Activated CD8-positive, alpha-beta memory T cell treated with anti-CD3 and anti-CD28 coated beads for 1 hour (primary cell): ENCODE measurements at places on chromosomes 7 and 10.

- no peak for DNase-seq
These were observed 37.8 kb downstream of the MTPN start for GRCh38 chr7:135939261-135939812.

DNA sequence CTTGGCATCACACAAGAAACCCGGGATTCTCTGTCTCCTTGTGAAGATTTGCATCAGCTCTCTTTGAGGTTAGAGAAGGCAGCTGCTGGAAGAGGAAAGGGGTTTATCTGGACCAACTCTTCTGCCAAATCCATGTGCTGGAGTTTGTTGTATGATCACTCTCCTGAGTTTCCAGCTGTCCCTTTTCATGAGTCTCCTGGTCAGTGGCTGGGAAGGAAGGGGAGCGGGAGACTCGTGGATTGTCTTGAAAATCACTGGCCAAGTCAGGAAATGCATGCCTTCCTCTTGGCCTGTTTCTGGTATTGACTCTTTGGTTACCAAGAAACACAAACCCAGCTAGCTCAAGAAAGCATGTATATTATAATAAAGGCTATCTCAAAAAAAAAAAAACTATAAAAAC lies 38.8 kb downstream of the TACR2 start:
- DNase-seq: no peak

GRCh38 chr10:90306187-90306586 lies 551.7 kb downstream of the HTR7 start:
- DNase-seq: no peak

DNA sequence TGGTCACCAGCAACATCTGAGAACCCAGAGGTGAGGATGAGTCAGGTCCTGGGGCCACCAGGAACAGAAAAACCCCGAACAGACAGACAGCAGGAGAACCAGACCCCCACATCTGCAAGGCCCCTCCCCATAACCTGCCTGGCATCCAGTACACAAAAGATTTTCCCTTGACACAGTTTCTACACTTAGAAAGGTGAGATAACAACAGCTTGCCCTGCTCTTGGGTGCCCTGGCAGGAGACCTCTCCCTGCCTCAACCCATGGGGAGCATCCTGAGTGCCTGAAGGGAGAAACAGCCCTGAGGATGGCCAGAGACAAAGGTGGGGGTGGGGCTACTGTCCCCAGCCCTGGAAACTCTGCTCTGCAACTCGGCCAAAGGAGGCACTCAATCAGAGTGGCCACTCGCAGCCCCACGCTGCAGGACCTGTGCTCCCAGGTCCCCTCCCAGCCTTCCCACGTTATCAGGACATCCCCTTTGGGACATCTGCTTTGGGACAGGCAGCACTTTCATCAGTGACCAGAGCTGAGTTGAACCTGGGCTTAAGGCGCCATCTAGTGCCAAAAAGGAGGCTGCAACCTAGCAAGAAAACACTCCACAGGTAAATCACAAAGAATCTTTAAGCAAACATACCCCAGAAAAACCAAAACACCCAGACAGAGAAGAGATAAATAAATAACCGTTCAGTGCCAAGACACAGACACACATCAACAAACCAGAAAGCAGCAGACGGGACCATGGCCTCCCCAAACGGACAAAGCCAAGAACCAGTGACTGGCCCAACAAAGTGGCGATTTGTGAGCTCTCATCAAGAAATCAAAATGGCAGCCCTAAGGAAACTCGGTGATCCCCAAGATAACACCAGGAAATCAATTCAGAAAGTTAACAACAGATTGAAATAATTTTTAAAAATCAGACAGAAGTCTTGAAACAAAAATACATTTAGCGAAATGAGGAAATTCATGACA lies 233.7 kb downstream of the PTPRN2 start:
- DNase-seq: no peak

DNA sequence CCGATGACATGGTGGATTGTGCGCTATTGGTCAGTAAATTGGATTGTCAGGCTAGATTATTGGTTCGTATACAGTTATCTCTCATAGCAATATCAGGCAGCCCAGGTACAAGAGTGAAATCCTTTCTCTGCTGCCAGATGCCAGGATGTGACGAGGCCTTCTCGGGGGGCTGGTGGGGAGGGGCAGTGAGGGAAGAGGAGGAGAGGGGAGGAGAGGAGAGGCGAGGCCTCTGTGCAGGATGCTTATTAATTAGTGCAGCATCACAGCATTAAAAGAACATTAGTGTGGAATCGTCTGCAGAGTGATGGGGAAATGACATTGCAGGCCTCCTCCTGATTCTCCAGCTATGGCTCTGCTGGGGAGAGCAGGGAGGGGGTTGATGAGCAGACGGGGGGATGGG lies 30.5 kb upstream of the SLF2 start:
- no peak for DNase-seq

DNA sequence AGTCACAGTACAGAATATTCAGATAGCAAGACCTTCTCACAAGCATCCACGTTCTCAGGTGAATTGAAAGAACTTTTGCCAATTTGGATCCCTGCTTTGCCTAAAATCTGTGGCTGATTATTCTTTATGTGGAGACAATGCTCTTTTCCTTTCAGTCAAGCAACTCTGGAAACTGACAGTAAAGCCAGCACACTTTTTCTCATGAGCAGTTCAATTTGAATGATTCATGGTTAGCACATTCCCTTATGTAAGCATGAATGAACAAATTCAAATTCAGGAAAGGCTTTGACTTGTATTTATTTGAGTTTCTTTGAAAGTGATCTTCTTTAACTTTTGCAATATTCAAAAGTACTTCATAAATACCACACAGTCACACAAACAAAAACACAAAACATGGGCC lies 57.6 kb downstream of the MEOX2 start:
- no peak for DNase-seq

DNA sequence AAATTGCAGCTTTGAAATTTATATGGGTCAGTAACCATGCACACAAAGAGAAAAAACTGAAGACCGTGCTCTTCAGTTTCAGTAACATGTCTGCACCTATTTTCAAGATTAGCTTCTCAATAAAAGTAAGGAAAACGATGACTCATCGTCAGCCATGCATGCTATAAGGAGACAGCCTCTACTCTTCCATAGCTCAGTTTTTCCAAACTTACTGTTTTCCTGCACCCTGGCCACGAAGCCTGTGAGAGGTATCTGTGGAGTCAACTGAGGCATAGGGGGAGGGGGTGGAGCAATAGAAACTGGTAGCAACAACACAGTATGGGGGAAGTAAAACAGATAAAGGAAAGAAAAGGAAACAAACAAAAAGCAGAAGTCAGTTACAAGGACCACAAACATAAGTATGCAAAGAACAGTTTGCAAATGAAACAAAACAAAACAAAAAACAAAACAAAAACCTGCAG lies 58.0 kb downstream of the PDSS1 start:
- no peak for DNase-seq

DNA sequence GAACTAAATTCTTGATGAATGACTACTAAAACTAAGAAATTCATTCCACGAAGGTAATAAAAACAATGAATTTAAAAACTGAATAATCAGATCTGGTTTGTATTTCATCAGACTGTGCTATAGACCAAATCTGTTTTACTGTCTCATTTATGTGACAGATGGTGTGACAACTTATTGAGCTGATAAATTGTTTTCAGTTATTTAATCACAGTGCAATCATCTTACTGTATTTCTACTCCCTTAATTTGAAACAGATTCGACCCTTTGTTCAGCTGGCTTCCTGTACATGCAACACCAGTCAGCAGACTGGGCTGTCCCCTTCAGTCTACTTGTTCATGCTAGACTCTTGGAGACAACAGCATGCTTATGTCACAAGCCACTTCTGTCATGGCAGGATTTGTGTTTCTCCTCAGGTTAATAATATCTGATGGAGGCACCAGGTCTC lies 150.9 kb downstream of the MBL2 start:
- no peak for DNase-seq

GRCh38 chr7:15507171-15507570 lies 54.6 kb downstream of the AGMO start:
- no peak for DNase-seq

DNA sequence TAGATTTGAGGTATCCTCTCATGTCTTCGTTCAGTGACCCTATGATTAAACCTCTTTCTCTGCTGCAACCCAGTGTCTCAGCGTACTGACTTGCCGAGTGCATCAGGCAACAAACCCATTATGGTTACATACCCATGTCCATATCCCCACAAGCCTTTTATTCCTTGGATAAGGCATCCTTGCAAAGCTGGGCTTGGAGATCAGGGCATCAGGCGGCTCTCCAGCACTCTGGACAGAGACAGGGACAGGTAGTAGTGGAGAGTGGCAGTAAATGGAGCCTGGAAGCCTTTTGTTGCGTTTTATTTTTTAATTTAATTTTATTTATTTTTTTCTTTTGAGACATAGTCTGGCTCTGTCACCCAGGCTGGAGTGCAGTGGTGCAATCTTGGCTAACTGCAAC lies 32.0 kb upstream of the NPFFR1 start:
- no peak for DNase-seq

GRCh38 chr7:39696631-39697030 lies 73.3 kb downstream of the RALA start:
- no peak for DNase-seq

GRCh38 chr7:41630741-41631140 lies 72.1 kb downstream of the INHBA start:
- no peak for DNase-seq

GRCh38 chr7:127119517-127119916 lies 133.2 kb downstream of the GRM8 start:
- no peak for DNase-seq

GRCh38 chr7:113060100-113060499 lies 26.5 kb downstream of the GPR85 start:
- no peak for DNase-seq

DNA sequence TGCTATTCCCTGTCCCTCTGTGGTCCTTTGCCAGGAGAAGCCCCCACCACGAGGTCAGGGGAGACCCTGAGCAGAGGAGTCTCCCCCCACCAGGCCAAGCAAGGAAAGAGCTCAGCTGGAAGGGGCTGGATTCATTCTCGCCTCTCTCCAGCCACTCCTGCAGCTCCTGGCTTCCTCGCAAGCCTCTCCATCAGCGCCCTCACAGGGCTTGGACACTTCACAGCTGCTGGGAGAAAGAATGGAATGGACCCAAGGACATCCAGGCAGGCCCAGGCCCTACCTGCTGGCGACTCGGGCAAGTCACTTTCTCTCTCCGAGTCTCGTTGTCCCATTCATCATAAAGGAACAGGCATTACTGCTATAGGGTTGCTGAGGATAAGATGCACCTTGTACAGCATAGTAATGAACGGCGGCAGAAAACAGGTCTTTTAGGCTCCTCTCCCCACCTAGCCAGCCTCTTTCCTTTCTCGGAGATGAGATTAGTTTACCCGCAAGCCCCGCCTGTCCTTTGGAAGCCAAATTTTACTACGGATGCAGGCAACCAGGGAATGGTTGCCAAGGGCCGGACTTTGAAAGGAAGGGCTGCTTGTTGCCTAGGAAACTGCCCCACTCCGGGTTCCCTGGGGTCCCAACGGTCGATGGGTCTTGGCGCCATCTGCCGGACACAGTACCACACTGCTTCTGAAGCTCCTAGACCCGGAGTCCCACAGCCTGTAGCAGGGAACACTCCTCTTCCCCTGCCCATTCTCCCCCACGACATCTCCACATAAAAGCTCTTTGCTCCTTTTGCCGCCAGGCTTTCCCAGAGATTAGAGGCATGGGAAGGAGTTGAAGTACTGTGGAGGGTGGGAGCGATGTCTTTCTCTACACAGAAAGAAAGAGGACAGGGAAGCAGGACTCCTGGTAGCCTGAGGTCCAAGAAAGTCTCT lies 22.3 kb downstream of the IMPDH1 start:
- peak; percentile 42 for DNase-seq

DNA sequence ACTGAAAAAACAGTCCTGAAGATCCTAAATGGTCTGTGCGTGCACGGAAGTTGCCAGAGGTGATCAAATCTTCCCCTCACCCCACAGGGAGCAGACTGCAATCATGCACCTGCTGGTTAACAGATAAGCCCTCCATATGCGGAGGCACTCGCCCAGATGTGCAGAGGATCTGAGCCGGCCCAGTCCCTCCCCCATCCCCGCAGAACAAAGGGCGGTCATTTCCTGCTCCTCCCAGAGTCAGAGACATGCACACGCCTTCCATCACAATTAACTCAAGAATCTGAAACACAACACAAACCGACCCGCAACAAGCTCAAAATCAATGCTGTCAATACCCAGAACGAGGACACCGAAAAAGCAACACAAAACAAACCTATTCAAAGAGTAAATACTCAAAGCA lies 24.2 kb downstream of the CRTAC1 start:
- DNase-seq: no peak

DNA sequence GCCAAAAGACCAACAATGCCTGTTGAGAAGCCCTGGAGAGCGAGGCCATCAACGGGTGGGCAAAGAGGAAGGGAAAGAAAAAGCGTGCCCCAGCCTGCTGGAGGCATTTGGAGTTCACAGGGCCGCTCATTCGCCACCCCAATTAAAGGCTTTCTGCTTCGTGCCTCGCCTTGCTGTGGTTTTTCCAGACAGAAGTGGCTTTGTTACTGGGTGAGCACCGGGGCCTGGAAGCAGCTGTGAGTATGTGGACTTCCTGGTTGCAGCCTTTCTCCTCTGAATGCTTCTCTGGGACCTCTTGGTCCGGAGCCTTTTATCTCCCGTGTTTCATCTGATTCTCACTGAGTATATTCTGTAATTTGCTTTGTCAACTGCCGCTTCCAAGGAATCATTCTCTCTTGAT lies 118.1 kb upstream of the EGR2 start:
- DNase-seq: no peak

GRCh38 chr10:86733260-86733671 lies 23.2 kb upstream of the BMPR1A start:
- no peak for DNase-seq

DNA sequence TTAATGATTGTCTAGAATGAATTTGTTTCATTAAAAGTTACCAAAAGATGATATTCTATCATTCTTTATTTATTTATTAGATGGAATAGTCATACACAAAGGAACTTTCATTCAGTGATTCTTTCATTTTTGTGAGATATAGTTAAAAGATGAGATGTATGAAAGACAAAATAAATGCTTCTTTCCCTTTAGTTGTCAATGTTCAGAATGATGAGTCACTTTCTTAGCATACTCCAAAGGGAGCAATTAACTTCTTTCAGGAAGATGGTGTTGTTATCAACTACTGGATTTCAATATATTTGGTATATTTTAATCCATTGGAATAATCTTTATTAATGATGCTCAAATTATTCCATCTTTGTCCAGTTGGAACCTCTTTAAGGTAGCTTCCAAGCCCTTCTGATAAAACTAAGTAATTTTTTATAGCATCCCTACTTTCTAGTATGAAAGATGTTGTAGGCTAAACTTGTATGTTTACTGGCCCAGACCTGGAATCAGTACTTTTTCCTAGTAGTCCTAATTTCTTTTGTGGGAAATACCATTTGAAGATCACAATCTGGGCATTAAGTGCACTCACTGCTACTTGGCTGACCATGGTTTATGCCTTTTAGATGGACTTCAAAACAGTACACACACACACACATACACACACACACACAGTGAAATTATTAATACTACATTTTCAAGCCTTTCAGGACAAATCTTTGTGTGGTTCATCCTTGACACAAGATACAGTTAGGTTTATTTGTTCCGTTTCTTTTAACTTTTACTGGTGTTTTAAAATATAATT lies 2.5 kb downstream of the GIMAP7 start:
- no peak for DNase-seq

GRCh38 chr10:84605802-84606201 lies 277.4 kb downstream of the CCSER2 start:
- no peak for DNase-seq
